ENCODE measurements at places on chromosomes 12 and 14. TPM values are rescaled to one million over a fixed set of nuclear protein-coding genes. Genes with fewer than 3 reads are reported as not detected.

SDSL gene
- 3.9 TPM for total RNA-seq

HPD gene
- total RNA-seq: 1.5 TPM

ARHGAP9 gene
- under 0.01 TPM for total RNA-seq

M6PR gene
- 154 TPM for total RNA-seq

IAPP gene
- total RNA-seq: not detected

PIP4P1 gene
- 27.9 TPM for total RNA-seq

PLEKHD1 gene
- not detected for total RNA-seq

RASSF3 gene
- 3.3 TPM for total RNA-seq

RPL10L gene
- not detected for total RNA-seq

PRR13 gene
- total RNA-seq: 61.2 TPM

PIWIL1 gene
- total RNA-seq: not detected

EML1 gene
- 23.5 TPM for total RNA-seq

GALNT8 gene
- total RNA-seq: 0.39 TPM

SPTB gene
- not detected for total RNA-seq

OVCH1 gene
- total RNA-seq: 0.98 TPM

RAP1B gene
- total RNA-seq: 93.3 TPM

LGR5 gene
- total RNA-seq: not detected

DRAM1 gene
- 10.0 TPM for total RNA-seq

AMHR2 gene
- not detected for total RNA-seq

TEAD4 gene
- total RNA-seq: 22.7 TPM

BMP4 gene
- total RNA-seq: 0.39 TPM

OLR1 gene
- not detected for total RNA-seq

PRB2 gene
- total RNA-seq: not detected

LRRC43 gene
- under 0.01 TPM for total RNA-seq

TRPV4 gene
- total RNA-seq: 0.59 TPM

EIF2S1 gene
- 179 TPM for total RNA-seq

GYS2 gene
- total RNA-seq: not detected

CIROP gene
- total RNA-seq: not detected

RPGRIP1 gene
- not detected for total RNA-seq

ACSS3 gene
- 4.9 TPM for total RNA-seq

ANKLE2 gene
- total RNA-seq: 64.3 TPM

INHBE gene
- total RNA-seq: not detected

AMN1 gene
- 2.6 TPM for total RNA-seq

FAIM2 gene
- 0.37 TPM for total RNA-seq

KRT72 gene
- not detected for total RNA-seq

SLC35F4 gene
- total RNA-seq: not detected

HIF1A gene
- 417 TPM for total RNA-seq

MAP1LC3B2 gene
- not detected for total RNA-seq
